ENCODE measurements at places on chromosomes 3 and 15.

GRCh38 chr3:151107701-151108100, 22.2 kb downstream of the MED12L start:
- peak; percentile 46 for DNase-seq

DNA sequence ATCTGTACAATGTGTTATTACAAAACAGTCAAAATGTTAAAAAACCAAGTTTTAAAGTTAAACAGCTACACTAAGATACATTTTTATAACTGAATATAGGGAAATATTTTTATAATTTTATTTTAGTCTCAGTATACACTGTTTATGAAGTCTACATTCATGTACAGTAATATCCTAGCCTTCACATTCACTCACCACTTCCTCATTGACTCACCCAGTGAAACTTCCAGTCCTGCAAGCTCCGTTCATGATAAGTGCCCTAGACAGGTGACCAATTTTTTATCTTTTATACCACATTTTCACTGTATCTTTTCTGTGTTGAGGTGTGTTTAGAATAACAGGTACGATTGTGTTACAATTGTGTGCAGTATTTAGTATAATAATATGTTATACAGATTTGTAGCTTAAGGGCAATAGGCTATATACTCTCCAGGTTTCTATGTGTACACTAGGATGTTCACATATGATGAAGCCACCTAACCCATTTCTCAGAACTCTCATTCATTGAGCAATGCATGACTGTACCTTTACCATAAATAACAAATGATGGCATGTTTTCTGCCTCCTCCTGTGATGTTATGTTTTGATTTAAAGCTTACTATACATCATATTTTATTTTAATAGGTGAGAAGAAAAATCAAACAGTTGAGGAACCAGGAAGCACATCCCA, 388.4 kb upstream of the NDN start:
- DNase-seq: no peak

- DNase-seq: no peak
Observed at GRCh38 chr3:22627993-22628499, 575.1 kb upstream of the UBE2E2 start.

- DNase-seq: no peak
Observed at GRCh38 chr3:141280690-141281089, 49.1 kb downstream of the PXYLP1 start.

DNA sequence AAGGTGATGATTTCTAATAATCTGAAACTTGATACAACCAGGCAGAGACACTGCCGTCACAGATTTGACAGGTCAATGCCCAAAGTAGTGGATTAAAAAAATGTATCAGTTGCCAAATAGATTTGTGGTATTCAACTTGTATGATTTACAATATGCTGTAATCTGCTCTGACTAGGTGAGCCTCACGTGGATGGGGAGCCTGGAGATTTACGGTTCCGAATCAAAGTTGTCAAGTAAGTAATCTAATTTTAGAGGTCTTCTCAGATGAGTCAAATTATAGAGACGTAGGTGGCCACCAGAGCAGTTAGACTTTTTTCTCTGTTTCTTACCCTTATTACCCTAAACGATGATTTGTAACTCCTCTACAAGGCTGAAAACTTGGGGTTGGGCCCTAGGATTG, 12.0 kb downstream of the DNAJB11 start:
- DNase-seq: no peak

- no peak for DNase-seq
Observed at GRCh38 chr3:133958071-133958805, 62.6 kb upstream of the RAB6B start.

GRCh38 chr3:6416049-6416661, 444.8 kb upstream of the GRM7 start:
- no peak for DNase-seq

DNA sequence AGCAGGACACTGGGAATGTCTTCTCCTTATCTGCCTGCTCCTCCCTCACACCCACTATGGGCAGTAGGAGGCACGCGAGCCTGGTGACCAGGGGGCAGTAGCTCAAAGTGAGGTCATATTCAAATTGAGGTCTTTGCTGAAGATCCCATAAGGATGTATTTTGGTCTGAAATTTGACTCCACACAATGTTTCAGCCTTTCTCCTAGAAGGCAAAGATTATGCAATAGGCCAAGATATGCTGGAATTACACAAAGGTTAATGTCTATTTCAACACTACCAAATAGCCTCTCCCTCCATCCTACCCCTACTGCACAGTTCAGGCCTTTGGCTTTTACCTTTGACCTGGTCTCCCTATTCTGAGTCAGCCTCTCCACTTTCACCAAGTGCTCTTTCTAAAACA, 203.0 kb downstream of the TIGIT start:
- DNase-seq: no peak

DNA sequence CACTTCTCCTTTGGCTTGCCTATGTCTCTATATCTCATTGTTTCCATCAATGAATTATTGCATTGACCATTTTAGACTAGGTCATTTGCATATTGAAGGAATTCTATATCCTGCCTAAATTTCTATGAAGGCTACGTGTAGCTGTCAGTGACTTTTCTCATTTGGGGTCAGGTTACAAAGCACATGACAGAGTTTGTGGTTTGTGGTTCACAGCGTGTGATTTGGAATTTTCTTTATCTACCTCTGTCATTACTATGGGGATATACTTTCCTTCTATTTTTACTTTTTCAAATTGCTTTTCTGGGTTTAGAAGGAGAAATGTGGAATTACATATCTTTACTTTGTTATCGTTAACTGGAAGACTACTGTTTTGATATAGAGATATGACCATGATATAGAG, 317.3 kb upstream of the CFAP20DC start:
- DNase-seq: no peak

DNA sequence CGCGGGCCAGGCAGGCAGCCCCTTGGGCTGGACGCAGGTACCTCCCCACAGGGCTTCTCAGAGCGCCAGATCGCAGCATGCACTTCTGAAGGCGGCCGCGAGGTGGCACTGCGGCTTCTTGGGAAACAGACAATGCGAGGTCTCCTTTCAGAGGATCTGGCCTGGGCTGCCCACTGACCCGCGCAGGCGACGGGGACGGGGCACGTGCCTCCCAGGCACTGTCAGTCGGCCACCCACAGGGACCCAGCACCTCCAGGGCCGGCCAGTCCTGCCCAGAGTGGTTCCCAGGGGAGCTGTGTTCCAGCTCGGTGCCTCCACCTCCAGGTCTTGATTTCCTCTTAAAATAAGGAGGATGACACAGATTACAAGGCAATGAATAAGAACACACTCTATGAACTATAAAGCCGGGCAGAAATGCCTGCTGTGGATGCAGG, 24.4 kb upstream of the TXNRD3 start:
- peak; percentile 94 for DNase-seq

- DNase-seq: no peak
Observed at GRCh38 chr3:196700801-196701200, 11.2 kb downstream of the CEP19 start.

DNA sequence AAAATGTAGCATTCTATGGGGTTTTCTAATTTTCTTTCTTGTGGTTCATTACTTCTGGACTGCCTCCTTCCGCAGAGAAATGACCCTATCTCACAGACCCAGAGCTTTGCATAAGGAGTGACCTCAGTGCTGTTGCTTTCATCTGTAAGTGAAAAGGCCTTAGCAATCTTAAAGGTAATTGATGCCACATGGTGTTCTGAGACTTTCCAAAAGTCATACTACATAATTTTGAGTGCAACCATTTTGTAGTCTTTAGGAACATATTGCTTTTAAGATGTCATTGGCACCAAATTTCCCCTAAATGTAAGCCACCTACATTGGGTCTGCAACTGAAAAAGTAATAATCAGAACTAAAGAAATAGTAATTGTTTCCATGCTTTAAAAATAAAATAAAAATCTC, 9.2 kb upstream of the HHLA2 start:
- no peak for DNase-seq

DNA sequence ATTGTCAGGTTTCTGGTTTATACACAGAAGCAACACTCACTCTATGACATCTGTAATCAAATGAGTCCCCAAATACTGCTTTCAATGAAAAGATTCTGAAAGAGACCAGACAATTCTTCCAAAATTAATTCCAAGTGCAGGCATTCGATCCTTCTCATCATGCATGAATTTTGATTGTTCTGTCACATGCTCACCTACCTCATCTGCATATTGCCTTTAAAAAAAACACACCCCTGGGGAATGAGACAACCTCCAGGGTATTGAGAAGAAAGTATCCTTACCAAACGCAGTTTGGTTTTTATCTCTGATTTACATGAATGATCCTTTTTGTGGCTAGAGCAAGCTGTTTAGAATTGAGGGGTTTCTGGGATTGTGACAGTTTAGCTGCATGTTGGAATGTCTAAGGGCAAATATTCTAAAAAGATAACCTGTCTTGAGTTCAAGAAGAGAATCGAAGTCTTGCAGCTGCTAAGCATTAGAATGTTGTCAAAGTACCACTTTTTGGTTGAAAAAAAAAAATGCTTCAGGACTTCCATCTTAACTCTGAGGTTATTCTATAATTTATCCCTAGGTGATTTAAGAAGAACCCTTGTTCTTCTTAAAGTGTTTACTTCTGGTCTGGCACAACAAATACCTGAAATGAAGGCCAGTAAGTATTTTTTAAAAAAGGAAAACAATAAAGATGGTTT, 653.1 kb downstream of the RBMS3 start:
- no peak for DNase-seq

DNA sequence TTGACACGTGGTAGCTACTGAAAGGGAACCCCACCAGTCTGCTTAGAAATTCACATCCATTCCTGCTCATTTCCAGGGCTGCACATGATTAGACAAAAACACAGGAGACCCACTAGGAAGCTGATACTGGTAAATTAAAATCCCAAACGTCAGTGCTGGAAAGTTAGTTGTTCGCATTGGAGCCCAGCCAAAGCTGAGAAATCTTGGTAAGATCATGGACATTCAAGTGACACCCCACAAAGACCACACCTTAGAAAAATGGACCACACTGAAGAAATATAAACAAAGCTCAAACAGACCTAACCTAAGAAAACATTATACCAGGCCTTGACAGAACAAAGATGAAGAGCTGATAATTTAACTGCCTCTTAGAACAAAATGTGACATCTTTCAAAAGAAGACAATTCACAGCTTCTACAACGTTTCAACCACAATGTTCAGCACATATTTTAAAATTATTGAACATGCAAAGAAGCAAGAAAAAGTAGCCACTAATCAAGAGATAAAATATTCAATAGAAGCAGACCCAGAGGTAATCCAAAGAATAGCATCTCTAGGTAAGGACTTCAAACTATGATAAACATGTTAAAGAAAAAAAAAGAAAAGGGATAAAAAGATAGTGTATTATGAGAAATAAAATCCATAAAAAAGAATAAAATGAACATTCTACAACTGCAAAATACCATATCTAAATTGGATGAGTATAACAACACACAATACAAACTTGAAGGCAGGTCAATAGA, 20.4 kb downstream of the RAD18 start:
- DNase-seq: no peak
